ENCODE measurements at places on chromosomes 12 and 14.

DNA sequence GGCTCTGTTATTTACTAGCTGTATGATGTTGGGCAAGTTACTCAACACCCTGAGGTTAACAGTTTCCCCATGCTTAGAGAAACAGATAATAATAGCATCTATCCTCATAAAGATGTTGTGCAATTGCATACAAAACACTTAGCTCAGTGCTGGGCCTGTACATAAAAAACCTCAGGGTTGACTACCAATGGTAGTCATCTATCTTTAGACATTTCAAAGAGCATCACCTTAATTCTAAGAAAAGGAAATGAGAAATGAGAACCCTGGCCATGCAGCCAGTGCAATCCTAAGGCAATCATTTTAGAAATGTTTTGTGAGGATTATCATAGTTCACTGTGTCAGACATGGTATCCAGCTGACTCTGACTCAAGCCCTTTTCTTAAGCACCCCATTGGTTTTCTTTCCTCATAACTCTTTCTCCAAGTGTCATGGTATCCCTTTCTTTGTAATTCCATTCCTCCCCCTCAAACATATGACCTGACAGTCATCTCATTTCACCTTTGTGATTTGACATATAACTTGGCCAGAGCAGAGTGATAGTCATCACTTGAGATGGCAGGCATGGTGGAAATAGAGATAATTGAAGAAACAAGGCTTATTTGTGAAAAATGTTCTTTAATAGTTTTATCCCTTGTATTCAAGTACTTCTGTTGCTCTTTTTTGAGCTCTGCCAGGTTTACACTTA is 29.5 kb upstream of the OSBPL8 start:
- DNase-seq: no peak

DNA sequence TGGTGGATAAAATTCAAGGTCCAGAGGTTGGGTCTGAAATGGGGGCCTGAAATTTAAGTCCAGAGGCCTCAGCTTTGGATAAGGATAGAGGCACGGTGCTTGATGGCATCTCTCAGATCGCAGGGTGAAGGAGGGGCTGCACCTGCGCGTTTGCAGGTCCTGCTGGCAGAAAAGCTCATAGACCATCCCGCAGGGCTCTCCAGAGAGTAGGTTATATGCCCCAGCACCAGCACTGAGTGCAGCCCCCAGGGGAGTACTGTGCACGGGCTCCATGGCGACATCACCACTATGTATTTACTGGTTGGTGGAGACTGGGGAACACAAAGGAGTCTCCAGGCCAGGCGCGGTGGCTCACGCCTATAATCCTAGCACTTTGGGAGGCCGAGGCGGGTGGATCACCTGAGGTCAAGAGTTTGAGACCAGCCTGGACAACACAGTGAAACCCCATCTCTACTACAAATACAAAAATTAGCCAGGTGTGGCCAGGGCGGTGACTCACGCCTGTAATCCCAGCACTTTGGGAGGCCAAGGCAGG is 4.3 kb upstream of the CD63 start:
- DNase-seq: no peak

DNA sequence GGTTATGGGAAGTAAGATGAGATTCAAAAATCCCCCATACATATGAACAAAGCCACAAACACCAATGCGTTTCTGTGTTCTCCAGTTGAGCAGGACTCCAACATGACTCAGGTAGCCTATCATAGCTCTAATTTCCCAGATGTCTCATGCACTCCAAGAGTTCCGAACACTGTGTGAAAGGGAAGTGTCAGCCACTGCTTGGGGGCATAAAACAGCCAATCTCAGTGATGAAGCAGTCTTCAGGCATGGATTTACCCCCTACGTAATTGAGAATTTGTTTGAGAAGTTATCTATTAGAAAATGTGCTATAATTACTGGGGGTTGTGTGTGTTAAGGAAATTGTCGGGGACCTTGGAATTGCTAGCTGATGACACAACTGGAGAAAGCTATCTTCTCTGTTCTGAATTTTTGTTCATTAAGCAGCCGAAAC is 153.9 kb upstream of the AVPR1A start:
- DNase-seq: no peak

GRCh38 chr12:57909611-57910010 is 31.8 kb upstream of the ATP23 start:
- DNase-seq: no peak

DNA sequence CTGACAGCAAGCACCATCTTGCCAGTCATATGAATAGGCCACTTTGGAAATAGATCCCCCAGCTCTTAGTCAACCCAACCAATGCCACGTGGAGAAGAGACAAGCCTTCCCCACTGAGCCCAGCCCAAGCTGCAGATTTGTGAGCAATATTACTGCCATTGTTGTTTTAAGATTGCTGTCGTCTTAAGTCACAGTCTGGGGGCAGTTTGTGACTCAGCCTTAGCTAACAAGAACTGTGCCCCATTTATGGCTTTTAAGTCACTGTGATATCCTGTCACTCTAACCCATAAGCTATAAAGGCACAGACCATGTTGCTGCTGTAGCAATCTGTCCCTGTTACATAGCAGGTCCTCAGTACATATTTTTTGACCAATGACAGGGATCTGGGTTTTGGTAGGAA is 464.2 kb downstream of the MED13L start:
- no peak for DNase-seq
